ENCODE measurements at places on chromosomes 5 and 9. TPM values are rescaled to one million over a fixed set of nuclear protein-coding genes. Genes with fewer than 3 reads are reported as not detected.
A peak's percentile ranks its signal among the peaks of the same experiment; 100 is the strongest.

ZFP37 gene
- 1.5 TPM for total RNA-seq

SPRY4 gene
- total RNA-seq: 0.26 TPM

TMEM252 gene
- total RNA-seq: not detected

TMEM161B gene
- total RNA-seq: 17.4 TPM

ADCY2 gene
- not detected for total RNA-seq

RNF208 gene
- 5.3 TPM for total RNA-seq

C1QTNF2 gene
- not detected for total RNA-seq

FBN2 gene
- total RNA-seq: 0.25 TPM

C9orf50 gene
- not detected for total RNA-seq

CCL21 gene
- total RNA-seq: not detected

PURA gene
- total RNA-seq: 10.3 TPM

NOXA1 gene
- 3.0 TPM for total RNA-seq

HTR1A gene
- not detected for total RNA-seq

SLC22A4 gene
- 0.70 TPM for total RNA-seq

F12 gene
- 1.1 TPM for total RNA-seq

DNA sequence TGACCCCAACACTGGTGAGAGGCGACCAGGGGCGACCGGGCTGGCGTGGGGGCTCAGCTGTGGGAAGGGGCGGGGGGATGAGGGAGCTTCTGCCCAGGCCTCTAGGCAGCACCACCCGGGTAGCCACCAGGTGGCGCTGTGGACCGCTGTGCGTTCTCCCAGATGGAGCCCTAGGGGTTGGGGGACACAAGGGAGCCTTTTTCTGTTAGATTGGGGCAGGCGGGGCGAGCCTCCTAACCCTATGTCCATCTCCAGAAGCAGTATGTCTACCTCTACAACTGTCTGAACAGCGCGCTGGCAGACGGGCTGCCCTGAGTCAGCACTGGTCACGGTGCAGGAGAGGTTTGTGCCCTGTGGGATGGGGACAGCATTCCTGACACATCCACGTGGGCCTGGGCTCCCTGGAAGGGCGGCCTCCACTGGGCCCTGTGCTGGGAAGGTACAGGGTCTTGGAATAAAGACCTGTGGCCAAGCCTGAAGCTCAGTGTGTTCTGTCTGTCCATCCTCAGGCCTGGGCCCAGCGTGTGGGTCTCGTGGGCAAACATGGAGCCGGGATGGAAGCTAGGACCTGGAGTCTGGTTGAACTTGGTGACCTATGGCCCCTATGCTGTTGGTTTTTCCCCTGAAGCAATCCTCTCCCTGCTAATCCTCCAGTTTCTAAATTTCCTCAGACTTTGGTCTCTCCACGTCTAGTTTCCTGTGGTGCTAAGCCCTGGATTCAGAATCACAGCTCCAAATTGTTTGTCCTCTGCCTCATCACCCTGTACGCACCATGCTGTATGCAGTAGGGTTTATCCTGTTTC, 23.1 kb upstream of the SPTLC1 start:
- DNase-seq: peak; percentile 56

GRCh38 chr9:30622561-30622960, 1761.9 kb upstream of the ACO1 start:
- DNase-seq: no peak

GRCh38 chr5:78835176-78835575, 149.9 kb downstream of the ARSB start:
- DNase-seq: no peak

DNA sequence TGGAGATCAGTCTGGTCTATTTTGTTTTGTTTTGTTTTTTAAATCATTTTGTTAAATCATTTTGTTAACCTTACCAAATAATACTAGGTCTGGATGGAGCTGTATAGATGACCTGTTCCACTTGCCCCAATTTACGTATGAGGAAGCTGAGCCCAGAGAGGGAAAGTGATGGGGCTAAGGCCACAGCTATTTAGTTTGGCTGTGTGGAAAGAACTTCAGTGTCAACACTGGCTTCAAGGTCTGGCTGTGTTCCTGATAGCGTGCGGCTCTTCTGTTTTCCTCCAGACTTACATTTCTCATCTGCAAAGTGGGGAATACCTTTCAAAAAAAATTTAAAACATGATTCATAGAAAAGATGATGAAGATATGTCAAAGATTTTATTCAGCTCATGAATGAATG, 112.5 kb downstream of the PTTG1 start:
- DNase-seq: no peak

GRCh38 chr5:171697221-171698102, 88.2 kb upstream of the SMIM23 start:
- no peak for DNase-seq

DNA sequence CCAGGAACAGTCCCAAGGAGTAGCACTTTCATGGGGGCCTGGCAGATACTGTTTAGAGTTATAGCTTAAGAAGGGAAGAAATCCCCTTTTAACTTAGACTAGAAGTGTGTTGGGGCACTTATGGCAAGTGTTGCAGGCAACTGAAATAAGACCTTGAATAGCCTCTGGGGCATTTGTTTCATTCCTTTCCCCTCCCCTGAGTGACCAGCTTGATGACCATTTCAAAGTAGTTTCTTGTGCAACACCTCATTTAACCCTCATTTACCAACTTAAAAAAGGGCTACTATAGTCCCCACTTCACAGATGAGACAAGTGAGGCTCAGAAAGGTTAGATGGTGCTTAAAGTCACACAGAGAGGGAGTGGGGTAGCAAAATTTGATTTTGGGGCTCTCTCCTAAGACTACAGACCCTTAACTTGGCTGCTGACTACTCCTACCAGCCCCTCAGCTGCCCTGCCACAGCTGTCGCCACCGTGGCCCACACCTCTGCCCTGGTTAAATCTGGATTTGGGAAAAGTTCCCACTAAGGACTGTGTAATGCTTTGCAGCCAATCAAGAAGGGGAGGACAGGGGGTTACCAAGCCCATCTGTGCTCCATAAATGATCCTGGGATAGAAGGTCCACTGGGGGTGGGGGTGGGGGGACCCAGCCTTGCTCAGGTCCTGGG, 5.5 kb downstream of the PDLIM4 start:
- DNase-seq: no peak

GRCh38 chr9:100240512-100240911, 112.2 kb downstream of the TEX10 start:
- DNase-seq: no peak

- DNase-seq: no peak
These were observed 469.0 kb downstream of the PDE4D start for GRCh38 chr5:59424515-59424914.

DNA sequence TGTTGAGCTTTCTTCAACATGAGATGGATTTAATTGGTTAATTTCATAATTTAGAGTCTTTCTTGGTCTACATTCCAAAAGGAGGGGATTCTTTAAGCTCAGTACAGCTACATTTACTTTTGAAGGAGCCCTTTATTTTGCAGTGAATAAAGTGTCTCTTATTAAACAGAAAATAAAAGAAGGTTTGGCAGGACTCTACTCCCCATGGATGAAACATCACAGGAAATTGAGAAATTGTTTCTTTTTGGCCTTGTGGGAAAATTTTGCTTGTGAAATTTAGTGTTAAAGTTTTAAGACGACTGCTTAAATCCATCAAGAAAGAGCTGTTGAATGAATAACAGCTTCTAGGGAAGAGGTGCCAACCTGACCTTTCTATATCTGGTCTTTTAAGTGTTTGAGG, 187.7 kb downstream of the NTRK2 start:
- DNase-seq: no peak

DNA sequence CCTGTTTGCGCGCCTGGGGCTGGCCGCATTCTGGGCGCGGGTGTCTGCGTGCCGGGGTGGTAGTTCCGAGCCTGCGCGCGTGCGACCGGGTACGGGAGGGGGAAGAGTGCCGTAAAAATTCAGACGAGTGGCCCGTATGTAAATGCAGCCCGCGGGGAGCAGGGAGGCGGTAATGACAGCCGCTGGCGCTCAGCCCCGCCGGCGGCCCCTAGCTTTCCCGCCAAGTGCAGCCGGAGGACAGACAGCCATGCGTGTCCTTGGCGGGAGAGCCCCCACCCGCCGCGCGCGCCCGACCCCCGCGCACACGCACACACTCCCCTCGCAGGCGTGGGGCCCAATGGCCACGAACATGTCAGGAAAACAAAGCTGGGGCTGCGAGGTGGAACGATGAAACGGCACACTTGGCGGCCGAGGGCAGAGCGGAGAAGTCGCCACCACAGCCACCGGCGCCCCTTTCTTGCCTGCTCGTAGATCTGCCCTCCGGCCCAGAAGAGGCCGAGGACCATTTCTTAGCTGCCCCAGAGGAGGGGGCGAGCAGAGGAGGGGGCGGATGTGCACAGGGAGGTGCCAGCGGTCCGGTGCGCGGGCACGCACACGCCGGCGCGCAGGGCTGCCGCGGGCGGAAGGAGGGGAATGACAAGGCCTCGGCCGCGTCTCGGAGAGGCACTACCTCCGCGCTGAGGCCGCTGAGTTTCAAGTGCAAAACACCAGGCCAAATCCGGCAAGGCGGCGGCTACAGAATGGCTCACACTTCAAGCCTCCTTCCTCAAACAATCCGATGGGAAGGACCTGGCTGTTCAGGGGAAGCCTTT, 208.4 kb downstream of the MEF2C start:
- no peak for DNase-seq

GRCh38 chr5:39466846-39467245, 42.1 kb upstream of the DAB2 start:
- DNase-seq: no peak

GRCh38 chr9:119337573-119337972, 31.7 kb downstream of the BRINP1 start:
- no peak for DNase-seq

- no peak for DNase-seq
These were observed 138.5 kb downstream of the DCP2 start for GRCh38 chr5:113115061-113115460.

DNA sequence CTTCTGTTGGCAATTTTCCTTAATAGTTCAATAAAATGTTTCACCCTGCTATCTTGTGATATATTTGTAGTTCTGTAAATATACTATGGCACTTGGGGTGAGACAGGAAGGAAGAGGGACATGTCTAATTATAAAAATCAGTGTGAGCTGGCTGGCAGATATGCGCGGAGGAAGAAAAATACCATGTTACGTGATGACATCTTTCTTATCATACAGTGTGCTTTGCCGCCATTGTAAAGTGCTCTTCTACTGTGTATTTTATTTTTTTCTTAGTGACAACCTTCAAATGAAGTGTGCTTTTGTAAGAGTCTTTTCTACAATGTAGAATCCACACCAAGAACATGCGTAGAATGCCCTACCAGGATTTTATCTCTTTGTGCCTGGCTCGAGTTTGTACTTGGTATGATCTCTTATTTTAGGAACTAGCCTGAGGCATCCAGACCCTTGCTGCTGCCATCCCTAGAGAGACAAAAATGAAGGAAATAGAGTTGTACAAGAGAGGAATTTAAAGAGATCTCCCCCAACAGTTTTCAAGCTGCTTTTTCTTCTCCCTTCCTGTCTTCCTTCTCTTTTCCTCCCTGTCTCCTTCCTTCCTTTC, 46.7 kb upstream of the RIOK2 start:
- DNase-seq: no peak

DNA sequence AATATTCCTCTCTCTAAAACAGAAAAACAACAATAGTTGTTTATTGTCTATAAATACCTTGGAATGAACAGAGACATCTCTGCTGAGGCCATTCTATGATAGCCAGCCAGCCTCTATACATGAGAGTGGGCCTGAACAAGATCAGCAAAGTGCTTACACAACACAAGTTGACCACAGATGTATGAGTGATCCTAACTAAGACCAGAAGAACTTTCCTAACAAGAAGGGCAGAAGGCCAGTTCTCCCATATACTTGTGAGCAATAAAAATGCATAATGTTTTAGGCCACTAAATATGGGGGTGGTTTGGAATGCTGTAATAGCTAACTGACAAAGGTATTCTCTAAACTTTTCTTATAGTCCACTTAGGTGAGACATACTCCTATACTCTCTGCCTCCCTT, 345.7 kb downstream of the SPATA31D1 start:
- no peak for DNase-seq

- DNase-seq: no peak
These were observed 173.0 kb downstream of the MACROH2A1 start for GRCh38 chr5:135225856-135226560.

Data from T-helper 17 cell (primary cell).